Right ventricle myocardium inferior (tissue), 1 donor: ENCODE measurements at places on chromosomes 1 and 21. TPM values are rescaled to one million over a fixed set of nuclear protein-coding genes. Genes with fewer than 3 reads are reported as not detected.
A peak's percentile ranks its signal among the peaks of the same experiment; 100 is the strongest.

DNA sequence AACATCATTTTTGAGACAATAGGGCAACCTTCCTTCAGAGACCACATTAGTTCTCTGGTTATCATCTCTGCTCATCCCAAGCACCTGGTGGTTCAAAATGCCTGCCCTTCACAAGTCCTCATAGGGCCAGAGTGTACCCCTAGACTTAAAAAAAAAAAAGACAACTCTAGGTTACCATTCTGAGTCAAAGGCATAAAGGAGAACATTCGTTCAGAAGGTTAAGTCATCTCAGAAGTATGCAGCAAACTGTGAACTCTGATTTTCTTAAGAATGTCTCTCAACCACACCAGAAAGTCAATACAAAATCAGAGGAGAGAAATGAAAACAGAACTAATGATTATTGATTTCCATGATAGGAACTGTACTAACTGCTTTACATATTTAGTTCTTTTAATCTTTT, 9.2 kb upstream of the BEND5 start:
- DNase-seq = no peak

GRCh38 chr21:42160111-42160721, 58.7 kb upstream of the ABCG1 start:
- DNase-seq = no peak

DNA sequence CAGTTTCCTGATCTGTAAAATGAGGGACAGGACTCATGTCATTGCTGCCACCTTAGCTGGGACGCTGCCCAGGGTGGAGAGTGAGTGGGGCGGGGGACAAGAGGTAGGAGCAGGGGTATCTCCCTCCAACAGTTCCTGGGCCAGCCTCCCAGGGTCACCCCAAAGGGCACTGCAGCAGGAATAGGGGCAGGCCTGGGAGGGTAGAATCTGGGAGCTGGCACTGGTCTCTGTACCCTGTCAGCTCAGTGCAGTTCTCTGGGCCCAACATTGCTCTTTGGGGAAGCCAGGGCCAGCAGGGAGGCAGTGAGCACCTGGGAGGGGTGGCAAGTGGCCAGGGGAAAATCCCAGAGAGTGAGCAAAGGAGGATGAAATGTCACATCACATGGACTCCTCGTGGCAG, 55.8 kb downstream of the ELK4 start:
- no peak for DNase-seq

- DNase-seq = no peak
Measured at GRCh38 chr1:243582326-243582725, 267.7 kb downstream of the AKT3 start.

GRCh38 chr1:44316231-44316759, 38.8 kb downstream of the ERI3 start:
- DNase-seq = no peak

GRCh38 chr21:33659568-33659949, 17.3 kb downstream of the ITSN1 start:
- DNase-seq = no peak

DNA sequence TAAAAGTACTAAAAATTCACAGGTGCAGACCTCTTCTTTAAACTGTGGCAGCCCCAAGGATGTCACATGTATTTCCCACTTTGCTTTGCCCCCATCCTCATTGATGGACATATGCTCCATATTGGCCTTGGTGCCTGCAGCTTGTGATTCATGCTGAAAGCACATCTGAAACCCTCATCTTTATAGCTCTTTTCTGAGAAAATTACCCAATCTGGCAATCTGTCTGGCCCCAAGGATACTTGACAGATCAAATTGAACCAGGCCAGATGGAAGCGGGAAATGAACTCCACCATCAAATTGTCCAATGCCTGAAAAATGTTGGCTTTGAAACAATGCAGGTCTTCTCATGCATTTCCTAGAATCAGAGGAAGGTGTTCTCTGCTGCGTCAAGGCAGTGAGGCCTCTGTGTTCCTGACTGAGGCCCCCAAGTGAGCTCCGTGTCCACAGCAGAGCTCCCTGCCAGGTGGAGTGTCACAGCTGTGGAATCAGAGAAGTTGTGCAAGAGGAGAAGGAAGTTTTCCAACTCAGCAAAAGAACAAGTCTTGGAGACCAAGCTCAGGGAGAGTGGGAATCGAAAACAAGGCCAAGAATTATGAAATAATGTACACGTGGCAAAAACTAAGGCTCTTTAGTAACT, 323.7 kb downstream of the PLPP3 start:
- DNase-seq = peak; percentile 87

GRCh38 chr1:8397511-8397910, 79.6 kb downstream of the SLC45A1 start:
- no peak for DNase-seq

SPRR2B gene
- not detected for total RNA-seq

ALDH4A1 gene
- total RNA-seq = 31.2 TPM

ADAM30 gene
- not detected for total RNA-seq

PTP4A2 gene
- total RNA-seq = 249 TPM
